Astrocyte of the cerebellum (primary cell): ENCODE measurements at places on chromosomes 12 and 14.

DNA sequence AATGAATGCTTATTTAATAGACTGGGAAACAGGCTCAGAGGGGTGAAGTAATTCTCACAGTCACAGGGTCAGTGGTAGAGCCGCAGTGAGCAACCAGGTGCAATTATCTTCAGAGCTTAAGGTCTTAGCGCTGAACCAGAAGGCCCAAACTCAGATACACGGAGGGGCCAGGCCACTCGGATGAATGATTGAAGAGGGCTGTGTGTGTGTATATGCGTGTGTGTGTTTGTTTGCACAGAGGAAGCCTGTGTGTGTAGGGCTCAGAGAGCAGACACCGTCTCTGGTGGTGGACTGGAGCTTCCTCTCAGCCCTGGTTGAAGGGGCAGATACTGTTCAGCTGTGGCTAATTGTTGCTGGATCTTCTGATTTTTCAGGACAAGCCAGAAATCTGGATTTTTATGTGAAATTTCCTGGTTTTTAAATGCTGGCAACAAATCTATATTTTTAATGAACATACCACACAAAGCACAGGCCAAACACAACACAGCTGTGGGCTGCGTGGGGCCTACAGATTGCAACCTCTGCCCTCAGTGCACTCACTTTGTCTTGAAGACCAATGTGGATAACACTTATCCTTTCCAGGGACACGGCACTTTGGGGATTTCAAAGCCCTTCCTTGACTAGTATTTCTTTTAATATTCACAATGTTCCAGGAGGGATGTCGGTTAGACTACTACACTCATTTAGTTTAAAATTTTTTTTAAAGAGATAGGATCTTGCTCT, 94.5 kb upstream of the NRXN3 start:
- no peak for DNase-seq

GRCh38 chr12:88417531-88417930, 162.7 kb downstream of the KITLG start:
- DNase-seq = no peak

- DNase-seq = no peak
Observed at GRCh38 chr12:49236423-49236822, 28.5 kb upstream of the TUBA1C start.

- DNase-seq = no peak
Observed at GRCh38 chr14:36852981-36853691, 191.5 kb downstream of the PAX9 start.

DNA sequence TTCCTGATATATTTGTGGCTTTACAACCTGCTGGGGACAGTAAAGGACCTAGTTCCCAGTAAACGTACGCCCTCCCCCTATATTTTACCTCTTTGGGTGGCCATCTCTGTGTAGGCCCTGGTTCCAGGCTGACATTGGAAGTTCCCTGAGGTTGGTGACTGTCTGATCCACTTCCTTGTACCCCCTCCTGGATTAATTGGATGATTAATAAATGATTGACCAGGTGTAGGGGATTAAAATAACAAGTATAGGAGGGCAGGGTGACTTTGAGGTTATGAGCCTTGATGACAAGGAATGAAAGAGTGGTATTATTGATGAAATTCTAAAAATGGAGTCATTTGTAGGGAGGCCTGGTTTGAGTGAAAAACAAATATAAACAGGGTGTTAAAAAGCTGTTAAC, 9.6 kb downstream of the SUSD6 start:
- no peak for DNase-seq

DNA sequence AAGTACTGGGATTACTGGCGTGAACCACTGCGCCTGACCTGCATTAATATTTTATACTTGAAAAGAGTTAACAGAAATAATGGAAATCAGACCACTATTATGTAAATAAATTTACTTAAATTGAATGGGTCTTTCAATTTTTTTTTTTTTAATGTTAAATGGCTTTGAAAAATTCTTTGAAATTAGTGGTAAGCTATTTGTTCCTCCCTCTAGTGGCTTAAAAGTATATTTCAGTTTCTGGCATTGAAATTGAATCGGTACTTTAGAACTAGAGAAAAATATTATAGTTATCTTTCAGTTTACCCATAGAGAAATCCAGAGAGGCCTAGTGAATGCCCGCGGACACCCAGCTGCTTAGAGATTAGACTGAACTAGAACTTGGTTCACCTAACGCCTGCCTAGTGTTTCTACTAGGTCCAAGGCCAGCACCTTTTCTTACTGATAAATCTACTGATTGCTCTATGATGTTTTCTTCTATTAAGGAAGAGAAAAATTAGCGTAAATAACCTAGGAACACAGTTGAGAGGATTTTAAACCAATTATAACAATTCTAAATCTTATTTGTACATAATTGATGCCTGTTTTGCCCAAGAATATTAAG, 106.5 kb downstream of the EML1 start:
- DNase-seq = peak; percentile 18

- no peak for DNase-seq
Observed at GRCh38 chr12:40168001-40168400, 56.8 kb upstream of the LRRK2 start.

DNA sequence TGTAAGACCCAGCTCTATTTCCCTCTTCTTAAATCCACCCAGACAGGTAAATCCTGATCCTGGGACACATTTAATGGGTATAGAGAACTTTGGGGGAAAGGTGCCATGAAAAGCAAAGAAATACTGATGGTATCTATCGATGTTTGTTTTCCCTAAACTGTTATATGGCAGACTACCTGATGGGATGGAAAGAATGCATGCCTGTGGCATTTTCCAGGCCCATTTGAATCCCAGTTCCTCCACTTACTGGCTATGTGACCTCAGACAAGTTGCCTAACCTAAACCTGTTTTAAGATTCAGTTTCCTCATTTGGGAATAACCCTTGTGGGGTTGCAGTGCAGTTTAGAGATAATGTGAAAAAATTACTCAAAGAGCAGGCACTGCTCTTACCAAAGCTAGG, 404.5 kb downstream of the FUT8 start:
- no peak for DNase-seq

DNA sequence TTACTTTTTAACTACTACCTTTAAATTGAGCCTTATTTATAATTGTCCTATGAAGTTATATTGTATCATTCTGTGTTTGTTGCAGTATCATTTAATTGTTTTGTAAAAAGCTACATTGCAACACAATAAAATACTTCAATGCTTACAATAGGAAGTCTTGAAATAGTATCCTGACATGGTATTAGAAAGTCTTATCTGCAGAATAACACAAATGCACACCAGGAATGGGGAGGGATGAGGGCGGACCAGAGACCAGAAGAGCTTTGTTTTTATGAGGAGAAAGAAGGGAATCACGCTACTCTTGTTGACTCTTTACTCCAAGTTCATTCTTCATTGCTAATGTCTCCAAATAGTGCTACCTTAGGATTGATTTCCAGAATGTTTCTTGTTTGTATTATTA, 120.2 kb downstream of the MON2 start:
- no peak for DNase-seq

- DNase-seq = no peak
Observed at GRCh38 chr14:21309238-21309636, 29.4 kb downstream of the RPGRIP1 start.

DNA sequence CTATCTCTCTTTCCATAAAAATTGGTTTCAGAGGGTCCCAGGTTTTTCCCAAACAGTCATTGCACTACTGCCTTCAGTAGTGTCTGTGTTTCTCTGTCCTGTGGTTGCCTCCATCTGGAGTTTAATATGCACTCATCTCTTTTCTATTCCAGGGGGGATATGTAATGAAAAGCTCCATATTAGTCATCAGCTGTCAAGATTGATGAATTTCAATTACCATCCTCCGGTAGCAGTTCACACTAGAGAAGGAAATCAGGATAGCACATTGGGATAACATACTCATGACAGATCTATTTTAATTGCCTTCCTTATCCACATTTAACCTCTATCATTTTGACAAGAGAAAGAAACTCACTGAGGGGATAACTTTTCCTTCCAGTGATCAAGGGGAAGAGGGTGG, 589.0 kb upstream of the SEL1L start:
- DNase-seq = no peak

DNA sequence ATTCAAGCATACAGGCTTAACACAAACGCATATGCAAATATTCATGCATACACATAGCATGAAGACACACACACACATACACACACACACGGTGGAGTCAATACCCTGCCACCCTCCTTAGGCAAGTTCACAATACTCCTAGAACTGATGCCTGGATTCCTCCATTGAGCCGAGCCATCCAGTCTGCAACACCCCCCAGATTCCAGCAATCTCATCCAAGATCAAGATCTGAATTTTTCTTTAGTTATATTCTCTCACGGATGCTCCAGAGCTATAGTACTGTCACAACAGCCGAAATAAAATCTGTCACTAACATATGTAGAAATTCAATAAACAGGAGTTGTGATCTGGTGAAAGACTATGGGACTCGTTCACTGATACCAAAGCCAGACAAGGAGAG, 110.8 kb downstream of the NUAK1 start:
- DNase-seq = no peak
